Adrenal gland (tissue), 19 donors: ENCODE measurements at places on chromosomes 11 and 22. TPM values are rescaled to one million over a fixed set of nuclear protein-coding genes. Genes with fewer than 3 reads are reported as not detected.
A peak's percentile ranks its signal among the peaks of the same experiment; 100 is the strongest.

GRCh38 chr11:114354076-114354475, 46.2 kb downstream of the C11orf71 start:
- H3K4me3 ChIP-seq, result no peak overlapping the region
- no peaks in the 10 kb centered on the region for H3K4me1 ChIP-seq
- DNase-seq, result no peak
- H3K27me3 ChIP-seq, result no peaks in the 10 kb centered on the region

GRCh38 chr22:28980326-28980725, 81.3 kb downstream of the C22orf31 start:
- H3K27ac ChIP-seq, result no peak overlapping the region
- no peaks in the 10 kb centered on the region for H3K36me3 ChIP-seq
- no peaks in the 10 kb centered on the region for H3K27me3 ChIP-seq
- DNase-seq, result no peak

DNA sequence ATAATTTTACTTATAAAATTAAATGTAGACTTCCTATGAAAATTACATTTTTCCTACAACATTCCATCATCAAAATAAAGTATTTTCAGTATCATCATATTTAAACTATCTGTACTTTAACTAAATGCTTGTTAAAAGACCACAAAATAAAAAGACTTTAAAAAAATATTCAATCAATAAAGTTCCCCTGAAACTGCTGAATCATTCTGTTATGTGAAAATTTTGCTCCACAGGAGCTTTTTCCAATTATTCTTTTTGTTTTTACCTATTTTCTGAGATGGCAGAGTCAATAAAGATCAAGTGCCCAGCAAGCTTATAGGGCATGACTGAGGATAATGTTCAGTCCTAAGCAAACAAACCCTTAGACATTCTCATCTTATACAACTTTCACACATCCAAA, 27.3 kb downstream of the ALKBH8 start:
- H3K4me3 ChIP-seq, result no peak overlapping the region
- H3K36me3 ChIP-seq, result no peaks in the 10 kb centered on the region
- no peaks in the 10 kb centered on the region for H3K27me3 ChIP-seq
- H3K4me1 ChIP-seq, result peaks cover 5% of the 10 kb centered on the region

GRCh38 chr11:34438529-34439507, at the start of gene CAT:
CAT (plus strand) TSS chr11:34438934; CDS start chr11:34439014, 80 bp downstream.
- peak within 1 kb of the TSS; percentile 88 for H3K27ac ChIP-seq
- peak; percentile 99 for DNase-seq
- peaks cover 38% of the 10 kb centered on the region for H3K4me1 ChIP-seq
- H3K27me3 ChIP-seq, result no peaks in the 10 kb centered on the region
- H3K36me3 ChIP-seq, result no peaks in the 10 kb centered on the region

Gene YIF1A
- polyA plus RNA-seq, result 97.9 TPM

DNA sequence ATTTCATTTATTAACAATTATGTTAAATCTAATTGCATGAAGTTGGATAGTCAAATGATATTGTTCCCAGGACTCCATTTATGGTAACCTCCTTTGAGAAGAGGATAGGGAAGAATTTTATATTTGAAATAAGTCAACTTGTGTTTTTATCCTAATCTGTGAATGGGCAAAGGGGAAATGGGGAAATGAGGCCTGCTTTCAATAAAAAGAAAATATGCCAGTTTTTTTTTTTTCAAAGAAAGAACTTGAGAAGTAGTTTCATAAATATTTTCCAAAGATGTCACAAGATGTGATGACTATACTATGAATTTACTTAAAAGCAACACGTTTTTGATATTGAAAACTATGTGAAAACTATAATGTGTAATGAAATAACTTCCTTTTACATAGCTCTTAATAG, 201.8 kb downstream of the TMEM135 start:
- H3K4me1 ChIP-seq, result no peaks in the 10 kb centered on the region
- DNase-seq, result no peak
- no peaks in the 10 kb centered on the region for H3K36me3 ChIP-seq
- H3K27me3 ChIP-seq, result no peaks in the 10 kb centered on the region

DNA sequence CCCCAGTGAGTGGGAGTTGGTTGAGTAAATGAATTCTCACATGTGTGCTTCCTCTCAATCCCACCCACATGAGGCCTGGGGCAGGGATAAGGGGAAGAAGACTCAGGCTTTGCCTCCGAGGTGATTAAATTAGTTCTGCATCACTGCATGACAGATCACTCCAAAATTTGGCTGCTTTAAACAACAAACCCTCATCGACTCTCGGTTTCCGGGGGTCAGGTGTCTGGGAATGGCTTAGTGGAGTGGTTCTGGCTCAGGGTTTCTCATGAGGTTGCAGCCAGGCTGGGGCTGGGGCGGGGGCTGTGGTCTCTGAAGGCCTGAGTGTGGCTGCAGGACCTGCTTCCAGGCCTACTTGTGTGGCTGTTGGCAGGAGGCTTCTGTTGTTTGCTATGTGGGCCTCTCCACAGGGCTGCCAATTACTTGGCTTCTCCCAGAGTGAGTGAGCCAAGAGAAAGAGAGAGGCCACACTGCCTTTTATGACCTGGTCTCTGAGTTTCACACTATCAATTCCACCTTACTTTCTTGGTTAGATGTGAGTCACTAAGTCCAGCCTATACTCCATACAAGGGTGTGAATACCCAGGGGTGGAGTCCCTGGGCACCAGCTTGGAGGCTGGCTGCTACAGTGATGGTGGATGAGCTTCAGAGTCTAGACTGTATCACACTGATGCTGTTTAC, 15.9 kb downstream of the MOGAT2 start:
- H3K27ac ChIP-seq, result no peak overlapping the region
- no peaks in the 10 kb centered on the region for H3K36me3 ChIP-seq
- no peaks in the 10 kb centered on the region for H3K4me1 ChIP-seq
- no peak for DNase-seq
- H3K4me3 ChIP-seq, result no peak overlapping the region

Gene ST13
- polyA plus RNA-seq, result 575 TPM
